ENCODE measurements at places on chromosomes 3 and 15.

DNA sequence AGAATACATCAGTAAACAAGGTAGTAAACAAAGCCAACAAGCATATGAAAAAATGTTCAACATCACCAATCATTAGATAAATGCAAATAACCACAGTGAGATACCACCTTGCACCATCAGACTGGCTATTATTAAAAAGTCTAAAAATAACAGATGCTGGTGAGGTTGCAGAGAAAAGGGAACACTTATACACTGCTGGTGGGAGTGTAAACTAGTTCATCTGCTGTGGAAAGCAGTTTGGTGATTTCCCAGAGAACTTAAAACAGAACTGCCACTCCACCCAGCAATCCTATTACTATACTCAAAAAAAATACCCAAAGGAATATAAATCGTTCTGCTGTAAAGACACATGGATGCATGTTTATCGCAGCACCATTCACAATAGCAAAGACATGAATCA, 30.3 kb upstream of the ZBTB38 start:
- no peak for DNase-seq

DNA sequence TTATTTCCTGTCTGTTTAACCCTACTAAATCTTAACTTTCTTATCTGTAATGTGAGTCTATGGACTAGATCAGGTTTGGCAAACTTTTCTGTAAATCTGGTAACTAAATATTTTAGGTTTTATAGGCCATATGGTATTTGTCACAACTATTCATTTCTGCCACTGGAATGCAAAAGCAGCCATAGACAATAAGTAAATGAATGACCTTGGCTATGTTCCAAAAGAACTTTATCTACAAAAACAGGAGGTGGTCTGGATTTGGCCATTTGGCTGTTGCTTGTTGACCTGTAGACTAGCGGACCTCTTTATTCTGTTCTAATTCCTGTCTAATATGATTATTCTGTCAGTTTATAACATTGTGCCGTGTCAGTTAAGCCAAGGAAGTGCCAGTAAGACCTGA, 314.2 kb downstream of the LPP start:
- no peak for DNase-seq

- DNase-seq = no peak
Observed at GRCh38 chr3:181712553-181713279, 991 bp downstream of the SOX2 start.

DNA sequence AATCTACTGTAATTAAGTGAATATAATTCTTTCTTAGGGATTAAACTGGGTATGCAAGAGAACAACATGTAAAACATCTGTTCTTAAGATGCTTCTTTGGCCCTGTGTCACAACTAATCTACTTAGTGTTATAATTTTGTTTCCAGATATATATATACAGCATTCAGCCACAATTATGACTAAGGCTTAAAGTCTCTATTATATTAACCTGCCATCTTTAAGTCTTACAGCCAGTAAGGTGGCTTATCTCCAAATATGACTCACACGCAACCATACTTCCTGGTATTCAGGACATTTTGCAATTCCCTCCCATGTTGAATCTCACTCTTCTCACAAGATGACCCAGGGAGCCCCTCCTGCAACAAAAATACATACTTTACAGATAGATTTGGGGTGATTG, 6.6 kb upstream of the KBTBD8 start:
- DNase-seq = no peak

- DNase-seq = no peak
Observed at GRCh38 chr3:127049393-127049792, 66.5 kb downstream of the PLXNA1 start.

DNA sequence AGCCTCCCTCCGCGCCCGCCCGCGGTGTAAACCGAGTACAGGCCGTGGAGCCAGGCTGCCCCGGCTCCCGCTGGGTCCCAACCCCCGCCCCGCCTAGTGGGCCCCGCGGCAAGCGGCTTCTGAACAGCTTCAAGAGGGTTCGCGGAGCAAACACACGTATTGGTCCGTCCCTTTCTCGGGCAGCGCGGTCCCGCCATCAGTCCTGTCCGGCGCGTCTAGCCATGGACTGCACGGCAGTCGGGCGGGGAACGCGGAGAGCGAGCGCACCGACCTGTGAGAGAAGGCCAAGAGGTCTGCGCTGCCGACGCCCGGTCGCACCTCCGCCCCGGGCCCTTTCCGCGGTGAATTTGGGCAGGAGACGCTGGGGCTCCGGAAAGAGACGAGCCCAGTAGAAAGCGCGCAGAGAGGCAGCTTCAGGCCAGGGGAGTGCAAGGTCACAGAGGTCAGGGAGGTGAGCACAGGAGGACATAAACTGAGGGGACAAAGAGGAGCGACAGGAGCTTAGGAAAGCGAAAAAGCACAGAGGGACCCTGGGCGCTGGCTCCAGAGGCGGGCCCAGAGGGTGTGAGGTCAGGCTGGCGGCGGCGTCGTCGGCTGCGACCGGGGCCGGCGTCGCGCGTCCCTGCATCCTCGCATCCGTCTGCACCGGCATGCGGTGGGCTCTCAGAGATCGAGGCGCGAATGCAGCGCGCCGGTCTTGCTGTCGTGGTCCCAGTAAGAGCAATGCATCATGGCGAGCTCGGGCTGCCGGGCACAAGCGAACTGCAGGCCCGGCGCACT, 1.8 kb downstream of the FOXL2 start:
- no peak for DNase-seq

DNA sequence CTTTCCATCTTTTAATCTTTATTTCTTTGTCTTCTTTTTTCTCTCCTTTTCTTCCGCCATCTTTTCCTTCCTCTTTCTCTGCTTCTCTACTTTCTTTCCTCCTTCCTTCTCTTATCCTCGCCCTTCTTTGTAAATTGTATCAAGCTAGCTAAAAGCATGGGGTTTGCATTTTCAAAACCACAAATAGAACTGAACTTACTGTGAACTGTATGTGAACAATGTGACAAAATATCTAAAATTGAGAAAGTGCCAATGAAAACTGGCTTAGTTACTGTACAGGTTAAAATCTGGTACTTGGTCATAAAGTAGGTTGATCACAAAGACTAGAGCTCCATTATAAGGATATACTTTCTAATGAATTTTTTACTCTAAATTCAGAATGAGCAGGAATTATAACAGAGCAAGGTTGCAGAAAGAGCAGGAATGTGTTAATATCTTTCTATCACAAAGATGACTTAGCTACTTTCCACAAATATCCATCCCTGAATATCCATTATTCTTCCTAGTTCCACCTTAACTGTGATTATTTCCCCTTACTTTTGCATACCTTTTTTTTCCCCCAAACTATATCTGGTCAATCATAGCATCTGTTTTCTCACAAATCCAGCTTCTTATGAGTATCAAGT, 122.4 kb downstream of the LSAMP start:
- DNase-seq = no peak

DNA sequence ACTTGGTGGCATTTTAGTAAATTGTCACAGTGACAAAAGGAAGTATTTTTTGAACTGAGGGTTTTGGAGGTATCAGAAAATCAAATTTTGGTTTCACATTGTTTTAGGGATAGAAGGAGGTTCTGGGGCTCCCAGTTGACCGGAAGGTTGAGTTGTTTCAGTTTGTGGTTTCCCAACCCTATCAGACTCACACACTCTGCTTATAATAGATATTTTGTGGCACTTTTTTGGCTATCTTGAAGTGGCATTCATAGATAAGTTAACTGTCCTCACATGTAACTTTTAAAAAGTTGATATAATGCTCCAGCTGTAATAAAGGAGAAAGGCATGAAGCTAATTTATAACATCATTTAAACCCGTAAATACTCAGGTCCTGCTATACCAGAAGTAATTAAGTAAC, 12.8 kb downstream of the ARMC8 start:
- no peak for DNase-seq

DNA sequence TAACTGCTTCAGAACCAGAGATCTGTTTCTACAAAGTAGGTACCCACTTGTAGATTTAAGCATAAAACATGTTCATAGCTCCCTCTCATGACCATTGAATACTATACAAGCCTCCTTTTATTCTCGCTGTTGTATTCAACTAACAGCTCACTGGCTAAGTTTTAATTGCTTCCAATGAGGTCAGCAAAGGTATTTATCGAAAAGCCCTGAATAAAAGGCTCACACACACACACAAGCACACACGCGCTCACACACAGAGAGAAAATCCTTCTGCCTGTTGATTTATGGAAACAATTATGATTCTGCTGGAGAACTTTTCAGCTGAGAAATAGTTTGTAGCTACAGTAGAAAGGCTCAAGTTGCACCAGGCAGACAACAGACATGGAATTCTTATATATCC, at the start of gene FGF7:
FGF7 (plus strand) TSS at position 222 of the 400 bp plus-strand sequence. CDS start 1,056 bp downstream, outside the sequence.
- no peak for DNase-seq

DNA sequence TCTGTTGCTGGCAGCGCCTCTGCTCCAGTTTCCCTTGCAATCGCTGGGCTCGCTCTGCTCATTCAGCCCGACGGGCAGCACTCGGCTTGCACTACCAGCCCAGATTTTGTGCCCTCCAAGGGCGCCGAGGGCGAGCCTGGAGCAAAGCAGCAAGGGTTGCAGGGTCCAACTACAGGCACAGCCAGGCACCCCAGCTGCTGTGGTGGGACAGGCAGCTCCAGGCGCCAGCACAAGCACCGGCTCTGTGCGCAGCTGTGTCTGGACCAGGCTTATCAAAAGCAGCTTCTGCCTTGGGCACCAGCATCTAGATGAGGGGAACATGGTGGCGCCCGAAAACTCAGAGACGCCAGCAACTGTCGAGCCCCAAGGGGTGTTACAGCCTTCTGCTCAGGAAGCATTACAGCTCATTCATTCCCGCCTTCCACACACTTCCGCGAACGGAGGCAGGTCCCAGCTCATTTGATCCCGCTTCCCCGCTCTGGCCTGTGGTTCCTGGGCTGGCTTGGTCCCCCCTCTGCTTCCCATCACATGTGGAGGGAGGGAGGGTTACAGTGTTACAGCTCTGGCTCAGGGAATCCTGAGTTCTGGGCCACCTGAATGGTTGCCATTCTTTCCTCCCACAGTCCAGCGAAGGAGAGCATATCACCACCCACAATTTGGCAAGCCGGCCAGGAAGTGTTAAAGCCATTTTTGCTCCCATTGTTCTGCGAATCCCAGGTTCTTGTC, 409.9 kb upstream of the ALCAM start:
- DNase-seq = no peak

GRCh38 chr15:42185801-42186200, 22.3 kb downstream of the VPS39 start:
- no peak for DNase-seq

DNA sequence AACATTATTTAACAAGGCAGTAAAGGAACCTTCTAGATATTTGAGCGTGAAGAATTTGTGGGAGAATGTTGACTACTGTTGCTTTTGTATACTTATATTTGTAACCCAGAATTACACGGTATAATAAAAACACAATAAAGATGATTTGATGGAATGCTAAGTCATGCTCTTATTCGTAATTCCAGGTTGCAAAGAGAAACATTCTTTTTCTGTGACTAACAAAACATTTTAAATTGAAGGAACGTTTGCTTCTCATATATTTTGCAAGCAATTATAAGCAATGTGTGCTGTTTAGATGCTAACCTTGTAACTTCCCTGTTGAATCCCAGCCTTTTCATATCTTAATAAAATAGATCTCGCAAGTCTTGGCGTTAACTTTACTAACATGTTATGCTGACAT, 124.4 kb upstream of the CGNL1 start:
- no peak for DNase-seq

DNA sequence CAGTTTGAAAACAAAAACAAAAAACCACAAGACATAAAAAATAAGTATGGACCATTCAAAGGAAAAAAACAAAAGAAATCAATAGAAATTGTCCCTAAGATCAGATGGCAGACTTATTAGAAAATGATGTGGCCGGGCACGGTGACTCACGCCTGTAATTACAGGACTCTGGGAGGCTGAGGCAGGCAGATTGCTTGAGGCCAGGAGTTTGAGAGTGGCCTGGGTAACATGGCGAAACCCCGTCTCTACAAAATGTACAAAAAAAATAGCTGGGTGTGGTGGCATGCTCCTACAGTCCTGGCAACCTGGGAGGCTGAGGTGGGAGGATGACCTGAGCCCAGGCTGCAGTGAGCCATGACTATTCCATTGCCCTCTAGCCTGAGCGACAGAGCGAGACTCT, 16.6 kb downstream of the SPCS1 start:
- no peak for DNase-seq

DNA sequence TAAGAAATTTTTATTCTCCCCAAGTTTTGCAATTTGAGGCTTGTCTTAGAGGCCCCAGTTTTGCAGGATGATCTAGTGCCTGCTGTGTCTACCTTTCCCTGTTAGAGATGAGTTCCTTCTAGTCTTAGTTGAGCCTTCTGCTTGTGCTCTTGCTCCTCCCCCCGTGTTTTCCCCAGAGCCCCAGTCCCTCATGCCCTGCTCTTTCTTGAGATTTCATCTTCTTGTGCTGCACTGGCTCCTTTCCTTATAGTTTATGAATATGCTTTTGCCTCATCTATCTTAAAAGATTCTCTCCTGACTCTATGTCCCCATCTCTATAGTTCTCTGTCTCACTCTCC, 4.7 kb downstream of the GAP43 start:
- DNase-seq = no peak

DNA sequence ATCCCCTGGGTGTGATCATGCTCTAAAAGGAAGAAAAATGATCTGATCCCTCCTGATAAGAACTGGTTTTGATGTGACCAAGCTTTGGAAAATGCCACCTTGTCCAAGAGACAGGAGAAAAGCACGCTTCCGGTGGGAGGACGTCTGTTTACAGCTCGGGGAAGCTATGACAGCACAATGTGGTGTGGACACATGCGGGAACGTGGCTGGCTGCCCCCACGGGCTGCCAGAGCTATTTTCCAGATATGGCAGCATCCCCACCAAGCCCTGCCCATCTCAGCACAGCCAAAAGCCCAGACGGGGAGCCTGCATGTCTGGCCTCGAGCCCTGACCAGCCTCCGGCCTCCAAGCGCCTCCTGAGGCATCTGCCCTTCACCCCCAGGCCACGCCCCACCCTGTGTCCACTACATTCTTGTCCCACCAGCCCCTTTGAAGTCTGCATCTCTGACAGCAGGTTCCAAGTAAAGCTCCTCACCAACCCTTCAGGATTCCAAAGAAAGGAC, 63.2 kb upstream of the HRH1 start:
- DNase-seq = no peak

- no peak for DNase-seq
Observed at GRCh38 chr3:161372321-161373260, 1.3 kb upstream of the SPTSSB start.

DNA sequence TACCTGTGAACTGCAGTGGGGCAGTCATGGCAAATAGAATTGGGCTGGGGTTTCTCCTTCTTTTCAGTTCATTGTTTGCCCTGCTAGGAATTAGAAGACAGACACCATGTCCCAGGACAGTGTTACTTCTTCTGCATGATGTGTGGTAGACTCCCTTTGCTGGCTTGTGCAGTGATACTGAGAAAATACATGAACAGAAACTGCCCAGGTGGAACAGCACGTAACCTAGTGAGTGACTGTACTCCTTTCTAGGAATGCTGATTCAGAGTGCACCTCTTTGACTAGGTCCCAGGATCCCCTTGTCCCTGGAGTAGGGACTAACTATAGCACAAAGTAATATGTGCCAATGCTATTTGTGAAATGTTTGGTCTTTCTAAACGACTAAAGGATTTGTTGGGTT, 10.7 kb upstream of the SLC22A13 start:
- DNase-seq = no peak

- DNase-seq = no peak
Observed at GRCh38 chr3:188979248-188979647, 192.5 kb upstream of the TPRG1 start.

Measured in CD4-positive, alpha-beta T cell treated with Interleukin-15 for 1 hour (primary cell).